ENCODE measurements at places on chromosomes 12 and 14. TPM values are rescaled to one million over a fixed set of nuclear protein-coding genes. Genes with fewer than 3 reads are reported as not detected.

CIT gene
- total RNA-seq: 23.3 TPM

PMEL gene
- 1.5 TPM for total RNA-seq

PROX2 gene
- total RNA-seq: not detected

KRT81 gene
- total RNA-seq: not detected

PRPF39 gene
- total RNA-seq: 75.7 TPM

GZMH gene
- total RNA-seq: not detected

JAG2 gene
- total RNA-seq: 11.2 TPM

SLC4A8 gene
- total RNA-seq: 2.9 TPM

RNASE3 gene
- not detected for total RNA-seq

KERA gene
- total RNA-seq: 1.1 TPM

CLEC1B gene
- total RNA-seq: not detected

RTN1 gene
- total RNA-seq: 13.9 TPM

GAPDH gene
- 1,141 TPM for total RNA-seq

KITLG gene
- 75.7 TPM for total RNA-seq

MAP1LC3B2 gene
- not detected for total RNA-seq

LRP1-AS gene
- not detected for total RNA-seq

Measured in urinary bladder (tissue), 4 donors.